ENCODE measurements at places on chromosomes 13 and 19. TPM values are rescaled to one million over a fixed set of nuclear protein-coding genes. Genes with fewer than 3 reads are reported as not detected.

PAN3 gene
- total RNA-seq: 54.0 TPM

CYP4F2 gene
- total RNA-seq: not detected

COX6B2 gene
- total RNA-seq: 0.31 TPM

PTH2 gene
- total RNA-seq: not detected

- DNase-seq: no peak
Measured at GRCh38 chr13:77674852-77675251, 22.6 kb upstream of the SLAIN1 start.

- DNase-seq: no peak
Measured at GRCh38 chr13:78152415-78152814, 233.8 kb upstream of the EDNRB start.

GRCh38 chr13:50248516-50249143 lies 233.4 kb downstream of the KCNRG start:
- DNase-seq: no peak

- no peak for DNase-seq
Measured at GRCh38 chr19:38172001-38172400, 52.0 kb downstream of the DPF1 start.

GRCh38 chr13:50187352-50188029 lies 172.2 kb downstream of the KCNRG start:
- DNase-seq: no peak

GRCh38 chr13:73948848-73949529 lies 185.2 kb downstream of the KLF12 start:
- no peak for DNase-seq

- no peak for DNase-seq
Measured at GRCh38 chr19:32537580-32537979, 43.4 kb upstream of the PDCD5 start.

DNA sequence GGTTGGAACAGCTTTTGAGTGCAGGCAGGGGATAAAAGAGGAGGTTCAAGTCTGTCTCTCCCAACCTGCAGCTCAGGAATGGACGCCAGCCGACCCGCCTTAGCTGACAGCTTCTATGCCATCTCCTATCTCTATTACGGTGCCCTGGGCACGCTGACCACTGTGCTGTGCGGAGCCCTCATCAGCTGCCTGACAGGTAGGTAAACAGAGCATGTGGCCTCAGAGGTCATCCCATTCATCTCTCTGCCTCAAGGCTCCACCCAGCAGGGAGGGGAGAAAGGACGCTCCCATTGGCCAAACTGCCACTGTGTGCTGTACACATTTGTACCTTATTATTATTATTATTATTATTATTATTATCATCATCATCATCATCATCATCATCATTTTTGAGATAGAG lies 16.5 kb downstream of the SLC5A5 start:
- no peak for DNase-seq

DNA sequence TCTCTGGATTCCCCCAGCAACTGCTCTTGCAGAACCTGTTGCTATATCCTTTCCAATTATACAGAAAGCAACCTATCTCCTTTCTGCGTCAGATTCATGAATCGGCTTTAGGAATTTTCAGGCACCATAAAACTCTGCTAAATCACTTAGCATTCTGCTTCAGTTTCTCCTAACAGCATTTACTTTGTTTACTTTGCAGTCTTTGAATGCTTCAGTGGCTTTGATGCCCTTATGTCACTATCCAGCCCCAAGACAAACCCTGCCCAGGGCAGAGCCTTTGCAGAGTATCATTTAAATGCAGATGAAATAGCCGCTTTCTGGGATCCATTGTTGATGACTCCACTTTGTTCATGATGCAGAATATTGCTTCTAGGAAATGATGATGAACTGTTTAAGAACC lies 43.1 kb downstream of the SLITRK1 start:
- DNase-seq: no peak

GRCh38 chr19:31784671-31785101 lies 435.4 kb upstream of the TSHZ3 start:
- DNase-seq: no peak

DNA sequence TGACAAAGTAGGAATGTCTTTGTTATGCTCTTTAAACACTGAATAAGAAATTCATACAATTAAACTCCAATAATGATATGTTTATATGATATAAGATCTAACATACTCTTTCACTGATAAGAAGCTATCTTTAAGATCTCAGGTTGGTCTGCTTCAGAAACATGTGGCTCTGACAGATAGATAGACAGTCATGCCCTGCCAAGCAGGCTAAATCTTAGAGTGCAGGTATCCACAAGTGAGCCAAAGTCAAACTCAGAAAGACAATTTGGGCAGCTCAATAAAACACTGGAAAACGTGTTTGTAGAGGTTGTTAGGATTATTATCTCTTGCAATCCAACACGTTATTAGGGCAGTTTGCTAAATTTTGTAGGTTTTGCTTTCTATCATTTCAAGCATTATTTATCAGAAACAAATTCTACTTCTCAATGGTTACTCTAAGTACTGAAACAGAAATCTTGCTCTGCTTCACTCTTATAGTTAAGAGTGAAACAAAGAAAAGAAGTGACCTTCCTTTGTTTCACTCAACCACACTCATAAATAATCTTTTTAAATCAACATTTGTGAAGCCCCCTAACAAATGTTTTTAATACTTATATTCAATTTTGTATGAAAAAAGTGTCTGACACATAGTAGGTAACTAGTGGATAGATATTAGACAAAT lies 1255.6 kb downstream of the DIAPH3 start:
- DNase-seq: no peak

DNA sequence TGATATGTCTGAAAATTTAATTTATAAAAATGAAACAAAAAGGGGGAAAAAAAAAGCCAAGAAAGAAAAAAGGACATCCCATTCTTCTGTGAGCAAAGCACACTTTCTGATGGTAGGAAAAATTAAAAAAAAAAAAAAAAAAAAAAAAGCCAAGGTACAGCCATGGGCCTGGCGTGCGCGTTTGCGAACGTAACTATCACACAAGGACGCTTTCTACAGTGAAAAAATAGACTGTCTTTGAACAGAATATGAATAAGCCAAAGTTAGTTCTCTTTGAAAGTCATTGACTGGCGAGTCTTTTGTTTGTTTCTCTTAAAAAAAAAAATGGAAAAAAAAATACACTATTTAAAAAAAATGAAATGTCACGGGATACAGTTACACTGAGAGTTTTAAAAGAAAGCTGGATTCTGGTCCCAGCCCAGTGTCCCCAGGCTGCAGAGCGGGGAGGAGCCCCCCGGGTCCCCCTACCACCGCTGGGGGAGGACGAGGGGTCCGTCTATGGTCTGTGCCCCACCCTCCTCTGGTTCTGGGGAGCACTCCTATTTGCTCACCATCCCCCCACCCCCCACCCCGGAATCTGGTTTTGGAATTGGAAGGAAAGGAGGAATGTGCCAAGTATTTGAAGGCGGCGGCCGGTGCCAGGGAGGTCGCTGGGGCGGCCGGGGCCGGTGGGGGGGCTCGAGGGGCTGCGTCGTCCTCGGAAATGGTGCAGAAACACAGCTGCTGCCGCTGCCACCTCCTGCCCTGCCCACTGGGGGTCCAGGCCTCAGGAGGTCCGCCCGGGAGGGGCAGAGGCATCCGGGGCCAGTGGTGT lies 134.5 kb downstream of the PTPRS start:
- DNase-seq: no peak

- no peak for DNase-seq
Measured at GRCh38 chr13:20588529-20589110, 21.7 kb downstream of the IFT88 start.

DNA sequence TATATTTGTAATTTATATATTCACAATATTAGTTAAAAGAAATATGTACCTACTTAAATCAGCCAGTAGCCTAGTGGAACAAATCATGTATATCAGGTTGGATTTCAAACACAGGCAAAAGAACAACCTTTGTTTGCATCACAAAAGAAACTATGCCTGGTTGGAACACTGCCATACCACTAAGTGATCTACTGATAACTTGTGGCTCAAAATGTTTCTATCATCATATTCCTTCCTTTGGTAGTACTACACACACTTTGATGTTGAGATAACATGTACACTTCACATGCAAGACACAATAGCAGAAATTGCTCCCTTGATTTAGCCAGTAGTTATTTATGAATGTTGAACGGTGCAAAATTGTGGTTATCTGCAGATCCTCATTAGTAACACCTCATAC lies 146.0 kb upstream of the GPC6 start:
- no peak for DNase-seq

DNA sequence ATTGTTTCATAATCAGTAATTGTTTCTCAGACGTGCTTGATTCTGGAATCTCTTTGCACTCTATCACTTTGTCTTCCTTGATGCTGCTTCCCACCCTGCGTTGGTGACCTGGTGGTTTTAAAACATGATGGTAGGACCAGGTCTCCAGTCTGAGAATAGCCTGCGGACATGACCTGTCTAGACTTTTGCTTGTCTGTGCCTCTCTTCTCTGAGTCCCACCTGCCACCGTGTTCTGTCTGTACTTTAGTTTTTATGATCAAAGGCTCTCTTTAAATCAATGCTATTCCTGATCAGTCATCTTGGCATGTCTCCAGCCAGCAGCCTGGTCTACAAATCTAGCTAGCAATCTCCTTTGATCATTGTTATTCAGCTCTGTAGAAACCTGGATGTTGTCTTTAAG lies 933.9 kb downstream of the DIAPH3 start:
- DNase-seq: no peak

DNA sequence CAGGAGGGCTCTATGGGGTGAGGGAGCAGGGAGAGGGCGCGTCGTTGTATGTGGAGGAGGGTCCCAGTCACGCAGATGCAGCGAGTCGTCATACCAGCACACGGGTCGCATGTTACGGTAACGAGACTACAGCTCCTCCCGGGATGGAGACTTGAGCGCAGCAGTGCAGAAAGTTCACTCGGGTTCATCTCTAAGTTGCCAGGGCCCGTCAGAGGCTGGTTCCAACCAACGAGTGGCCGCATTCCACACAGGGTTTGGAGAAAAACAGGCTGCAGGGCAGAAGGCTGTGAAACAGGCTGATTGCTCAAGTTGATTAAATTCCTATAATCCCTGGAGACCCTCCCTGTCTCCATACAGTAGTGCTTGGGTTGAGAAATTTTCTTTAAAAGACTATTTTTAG lies 21.9 kb upstream of the TTYH1 start:
- DNase-seq: no peak

Measured in sciatic nerve (tissue), 2 donors.